ENCODE measurements at places on chromosomes 13 and 19. TPM values are rescaled to one million over a fixed set of nuclear protein-coding genes. Genes with fewer than 3 reads are reported as not detected.

DNA sequence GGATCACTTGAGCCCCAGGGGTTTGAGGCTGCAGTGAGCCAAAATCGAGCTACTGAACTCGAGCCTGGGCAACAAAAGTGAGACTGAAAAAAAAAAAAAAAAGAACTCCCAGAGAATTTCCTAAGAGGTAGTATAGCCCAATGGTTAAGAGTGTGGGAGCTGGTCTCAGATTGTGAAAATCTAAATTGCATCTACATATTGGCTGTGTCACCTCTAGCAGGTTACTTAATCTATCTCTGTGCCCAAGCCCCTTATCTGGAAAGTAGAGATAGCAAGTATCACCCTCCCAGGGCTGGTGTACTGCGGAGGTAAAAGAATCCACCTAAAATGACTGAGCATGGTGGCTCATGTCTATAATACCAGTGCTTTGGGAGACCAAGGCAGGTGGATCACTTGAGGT is 3.7 kb upstream of the PLAUR start:
- DNase-seq: no peak

GRCh38 chr13:21115231-21115630 is 53.8 kb upstream of the LATS2 start:
- no peak for DNase-seq

- DNase-seq: no peak
Observed at GRCh38 chr19:40419780-40420179, 6.0 kb downstream of the SERTAD1 start.

GRCh38 chr19:24002256-24002945 is 84.6 kb upstream of the ZNF254 start:
- DNase-seq: no peak

GRCh38 chr13:94974015-94974951 is 261.9 kb upstream of the SOX21 start:
- no peak for DNase-seq

The ZNF730 gene
- total RNA-seq: 2.0 TPM

The IL27RA gene
- total RNA-seq: 15.0 TPM

Measured in H4 (cell line).